ENCODE measurements at places on chromosomes 4 and X.
A peak's percentile ranks its signal among the peaks of the same experiment; 100 is the strongest.

GRCh38 chr4:13329963-13330362 is 154.2 kb downstream of the RAB28 start:
- DNase-seq, result no peak

DNA sequence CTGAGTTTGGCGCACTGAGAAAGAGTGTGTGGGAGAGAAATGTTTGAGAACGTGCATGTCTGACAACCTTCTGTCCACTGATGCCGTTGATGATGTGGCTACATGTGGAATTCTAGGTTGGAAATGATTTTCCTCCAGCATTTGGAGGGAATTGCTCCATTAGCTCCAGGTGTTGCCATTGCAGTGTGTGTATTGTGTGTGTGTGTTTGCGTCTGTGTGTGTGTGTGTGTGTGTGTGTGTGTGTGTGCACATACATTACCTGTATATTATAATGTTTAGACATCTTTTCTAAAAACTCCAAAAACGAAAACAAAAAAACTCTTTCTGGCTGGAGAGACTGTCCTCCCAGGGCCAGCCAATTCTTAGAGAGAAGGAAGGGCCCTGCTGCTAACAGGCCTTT is 18.2 kb upstream of the MECP2 start:
- DNase-seq, result no peak

- DNase-seq, result no peak
These were observed 53.9 kb upstream of the C4orf50 start for GRCh38 chr4:6071959-6072720.

GRCh38 chr4:52911684-52912294 is 49.7 kb downstream of the RASL11B start:
- DNase-seq, result peak; percentile 15

- DNase-seq, result no peak
These were observed 63.6 kb upstream of the UGT2B15 start for GRCh38 chr4:68734095-68734494.

DNA sequence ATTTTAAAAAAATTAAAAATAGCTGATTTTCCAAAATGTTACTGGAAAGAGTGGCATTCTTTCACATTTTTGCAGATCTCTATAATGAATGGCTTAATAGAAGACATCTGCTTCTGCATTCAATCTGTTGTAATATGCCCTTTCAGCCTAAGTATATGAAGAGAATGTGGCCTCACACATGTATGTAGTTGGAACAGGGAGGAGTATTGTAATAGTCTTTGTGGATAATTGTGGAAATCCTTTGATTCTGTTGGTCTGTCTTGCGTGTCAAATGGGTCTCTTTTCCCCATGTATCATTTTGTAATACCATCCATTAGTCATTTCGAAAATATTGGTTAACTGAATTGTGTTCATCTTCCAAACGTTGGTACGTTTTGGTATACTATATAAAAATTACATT is 11.6 kb downstream of the TXLNG start:
- DNase-seq, result no peak

DNA sequence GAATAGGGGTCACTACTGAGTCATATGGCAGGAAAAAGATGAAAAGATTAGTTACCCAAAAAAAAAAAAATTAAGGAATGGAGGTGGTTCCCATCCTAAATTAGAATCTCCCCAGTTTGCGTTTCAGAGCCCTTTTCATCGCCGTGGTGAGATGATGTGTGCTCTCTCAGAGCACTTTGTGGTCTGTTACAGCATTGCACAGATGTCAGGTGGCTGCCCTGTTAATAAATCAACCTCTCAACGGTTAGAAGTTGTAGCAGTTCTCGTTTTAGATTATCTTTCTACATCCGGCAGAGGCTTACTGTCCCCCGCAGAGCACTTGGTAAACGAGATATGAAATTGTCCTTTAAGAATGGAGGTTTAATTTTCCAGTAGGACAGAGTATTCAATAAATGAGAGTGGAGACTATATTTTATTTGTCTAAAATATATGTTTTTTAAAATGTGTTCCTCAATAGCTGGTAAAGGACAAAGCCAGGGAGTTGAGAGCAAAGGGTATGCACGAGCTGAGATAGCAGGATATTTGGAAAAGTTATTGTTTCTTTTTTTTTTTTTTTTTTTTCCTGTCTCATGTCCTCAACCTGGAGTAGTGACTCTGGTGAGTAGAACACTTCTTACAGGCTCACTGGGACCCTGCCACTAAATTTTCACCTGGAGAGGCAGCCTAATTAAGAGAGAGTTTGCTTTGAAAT is 26.9 kb downstream of the AFF1 start:
- DNase-seq, result no peak

GRCh38 chr4:11484531-11484930 is 55.8 kb upstream of the HS3ST1 start:
- no peak for DNase-seq

- DNase-seq, result no peak
These were observed 51.3 kb upstream of the FRMPD3 start for GRCh38 chrX:107398115-107398514.
